H9 (cell line): ENCODE measurements at places on chromosomes 2 and 18.

DNA sequence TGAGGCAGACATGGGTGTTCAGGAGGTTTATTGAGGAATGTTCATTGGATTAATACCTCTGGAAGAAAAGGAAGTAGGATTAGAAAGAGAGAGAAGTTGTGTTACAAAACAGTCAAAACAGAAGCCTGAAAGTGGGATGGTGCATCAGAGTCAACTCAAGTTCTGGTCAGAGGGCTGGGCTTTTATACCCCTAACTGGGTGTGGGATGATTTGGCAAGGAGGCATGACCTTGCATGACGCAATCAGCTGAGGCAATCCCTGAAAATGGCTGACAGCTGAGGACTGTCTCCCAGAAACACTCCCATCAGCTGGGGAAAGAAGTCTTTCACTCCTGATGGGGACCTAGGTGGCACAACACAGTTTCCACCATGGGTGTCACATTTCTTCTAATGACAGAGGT lies 818.2 kb downstream of the SATB2 start:
- H3K27ac ChIP-seq: no peak overlapping the region
- no peaks in the 10 kb centered on the region for H3K36me3 ChIP-seq
- DNase-seq: no peak
- no peaks in the 10 kb centered on the region for H3K4me1 ChIP-seq
- H3K4me3 ChIP-seq: no peak overlapping the region

- 0 out of 2 replicates have a peak, but pooled peaks cover 2% of the 10 kb centered on the region for H3K4me1 ChIP-seq
- no peak for DNase-seq
- no peak overlapping the region for H3K27ac ChIP-seq
- no peaks in the 10 kb centered on the region for H3K27me3 ChIP-seq
- no peak overlapping the region for H3K4me3 ChIP-seq
These were observed 258.8 kb downstream of the ZNF521 start for GRCh38 chr18:25093141-25093540.

- H3K27ac ChIP-seq: no peak overlapping the region
- H3K36me3 ChIP-seq: peaks cover 3% of the 10 kb centered on the region; the same call in 2 of the 3 replicates
- H3K4me3 ChIP-seq: no peak overlapping the region
- DNase-seq: no peak
These were observed 23.7 kb downstream of the ATL2 start for GRCh38 chr2:38353402-38353801.

GRCh38 chr18:55753643-55754263 lies 165.8 kb upstream of the TCF4 start:
- H3K4me3 ChIP-seq: no peak overlapping the region
- no peaks in the 10 kb centered on the region for H3K27me3 ChIP-seq
- no peak for DNase-seq
- H3K36me3 ChIP-seq: no peaks in the 10 kb centered on the region
- no peaks in the 10 kb centered on the region; the same call in 1 of the 2 replicates for H3K4me1 ChIP-seq
- H3K27ac ChIP-seq: no peak overlapping the region

GRCh38 chr18:47149457-47150028 lies 757 bp downstream of the HDHD2 start:
- H3K4me3 ChIP-seq: peak overlapping the region; percentile 85
- H3K27ac ChIP-seq: no peak overlapping the region
- peaks cover 2% of the 10 kb centered on the region; the same call in 1 of the 2 replicates for H3K4me1 ChIP-seq
- no peaks in the 10 kb centered on the region for H3K27me3 ChIP-seq
